ENCODE measurements at places on chromosomes 3 and 15. TPM values are rescaled to one million over a fixed set of nuclear protein-coding genes. Genes with fewer than 3 reads are reported as not detected.

GRCh38 chr3:184672977-184673870 is 38.6 kb downstream of the MAGEF1 start:
- H3K27ac ChIP-seq: no peak overlapping the region
- H3K4me1 ChIP-seq: no peaks in the 10 kb centered on the region
- no peak overlapping the region for H3K4me3 ChIP-seq

Gene MYRIP
- total RNA-seq: 6.6 TPM

Gene ISL2
- 0.44 TPM for total RNA-seq

Gene GOLGA8H
- total RNA-seq: 0.88 TPM

Gene ASB14
- not detected for total RNA-seq

Gene ZBTB20
- 142 TPM for total RNA-seq

Gene RPLP1
- 1,303 TPM for total RNA-seq

DNA sequence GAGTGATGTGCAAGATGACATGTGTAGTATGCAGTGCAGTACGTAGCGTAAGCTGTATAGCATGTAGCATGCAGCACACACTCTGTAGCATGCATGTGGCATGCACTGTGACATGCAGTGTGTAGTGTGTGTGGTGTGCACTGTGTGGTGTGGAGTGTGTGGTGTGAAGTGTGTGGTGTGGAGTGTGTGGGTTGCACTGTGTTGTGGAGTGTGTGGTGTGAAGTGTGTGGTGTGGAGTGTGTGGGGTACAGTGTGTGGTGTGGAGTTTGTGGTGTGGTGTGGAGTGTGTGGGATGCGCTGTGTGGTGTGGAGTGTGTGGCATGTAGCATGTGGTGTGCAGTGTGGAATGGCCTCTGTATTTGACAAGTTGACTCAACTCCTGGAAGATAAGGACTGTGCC is 39.2 kb downstream of the ROPN1B start:
- no peaks in the 10 kb centered on the region for H3K27me3 ChIP-seq
- no peak overlapping the region for H3K27ac ChIP-seq
- peak; percentile 3 for DNase-seq
- no peak overlapping the region for H3K4me3 ChIP-seq
- peaks cover 6% of the 10 kb centered on the region for H3K36me3 ChIP-seq

- no peaks in the 10 kb centered on the region for H3K36me3 ChIP-seq
- H3K4me1 ChIP-seq: no peaks in the 10 kb centered on the region
- no peak overlapping the region for H3K4me3 ChIP-seq
- no peaks in the 10 kb centered on the region for H3K27me3 ChIP-seq
- no peak for DNase-seq
Measured at GRCh38 chr3:33167716-33168336, 50.8 kb downstream of the SUSD5 start.

Gene LSAMP
- 3.5 TPM for total RNA-seq

GRCh38 chr3:141000027-141000663 is 51.0 kb upstream of the SPSB4 start:
- no peak overlapping the region for H3K4me3 ChIP-seq
- DNase-seq: peak; percentile 86
- no peak overlapping the region for H3K27ac ChIP-seq
- no peaks in the 10 kb centered on the region for H3K27me3 ChIP-seq
- no peaks in the 10 kb centered on the region for H3K36me3 ChIP-seq
- H3K4me1 ChIP-seq: no peaks in the 10 kb centered on the region

DNA sequence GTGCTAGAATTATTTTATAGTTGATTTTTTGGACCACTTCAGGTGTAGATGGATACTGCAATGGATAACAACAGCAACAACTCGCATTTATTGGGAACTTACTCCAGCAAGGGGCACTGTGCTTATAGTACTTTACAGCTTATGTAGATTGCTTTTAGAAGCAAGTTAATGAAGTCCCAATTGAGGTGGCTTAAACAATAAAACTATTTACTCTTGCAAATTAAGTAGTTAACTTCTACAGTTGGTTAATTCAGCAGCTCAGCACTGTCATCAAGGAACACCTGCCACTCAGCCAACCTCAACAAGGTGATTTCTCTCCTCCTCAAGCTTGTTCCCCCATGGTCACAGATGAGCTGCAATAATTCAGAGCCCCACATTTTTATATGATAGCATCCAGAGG is 124.1 kb downstream of the RASA2 start:
- H3K36me3 ChIP-seq: peaks cover 7% of the 10 kb centered on the region
- no peak overlapping the region for H3K4me3 ChIP-seq
- H3K27ac ChIP-seq: no peak overlapping the region
- no peaks in the 10 kb centered on the region for H3K4me1 ChIP-seq
- H3K27me3 ChIP-seq: no peaks in the 10 kb centered on the region

- H3K27me3 ChIP-seq: no peaks in the 10 kb centered on the region
- H3K4me3 ChIP-seq: no peak overlapping the region
- DNase-seq: peak; percentile 54
- no peaks in the 10 kb centered on the region for H3K36me3 ChIP-seq
- H3K4me1 ChIP-seq: no peaks in the 10 kb centered on the region
Measured at GRCh38 chr3:62559831-62560445, 186.6 kb upstream of the FEZF2 start.

- peak overlapping the region; percentile 64 for H3K4me3 ChIP-seq
- peaks cover 12% of the 10 kb centered on the region for H3K4me1 ChIP-seq
- H3K36me3 ChIP-seq: no peaks in the 10 kb centered on the region
- H3K27me3 ChIP-seq: peaks cover 7% of the 10 kb centered on the region
- no peak for DNase-seq
- peak overlapping the region; percentile 63 for H3K27ac ChIP-seq
Measured at GRCh38 chr15:74957476-74958035, 984 bp upstream of the RPP25 start.

DNA sequence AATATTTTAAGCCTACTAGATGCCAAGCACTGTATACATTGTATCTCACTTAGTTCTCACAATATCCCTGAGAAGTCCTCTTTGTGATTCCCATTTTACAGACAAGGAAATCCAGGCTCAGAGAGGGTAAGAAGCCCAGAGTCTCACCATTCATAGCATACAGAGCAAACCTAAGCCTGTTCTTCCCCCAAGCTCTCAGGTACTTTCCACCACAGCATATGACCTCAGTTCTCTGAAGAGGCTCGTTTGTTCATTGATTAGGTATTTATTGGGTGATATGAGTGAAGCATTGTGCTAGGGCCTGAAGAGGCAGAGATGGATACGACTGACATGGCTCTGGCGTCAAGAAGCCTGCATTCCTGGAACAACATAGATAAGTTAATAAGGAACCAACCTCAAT is 310.9 kb upstream of the UMPS start:
- H3K27me3 ChIP-seq: no peaks in the 10 kb centered on the region
- no peak for DNase-seq
- no peak overlapping the region for H3K4me3 ChIP-seq
- no peaks in the 10 kb centered on the region for H3K36me3 ChIP-seq
- H3K27ac ChIP-seq: no peak overlapping the region

- H3K4me3 ChIP-seq: no peak overlapping the region
- H3K4me1 ChIP-seq: peaks cover 3% of the 10 kb centered on the region
- H3K27ac ChIP-seq: no peak overlapping the region
- no peaks in the 10 kb centered on the region for H3K36me3 ChIP-seq
- no peak for DNase-seq
Measured at GRCh38 chr3:107837895-107838612, 252.8 kb downstream of the CD47 start.

Gene EMC7
- total RNA-seq: 73.1 TPM

Gene CPNE4
- total RNA-seq: 0.79 TPM

GRCh38 chr3:193231201-193231600 is 9.8 kb upstream of the PLAAT1 start:
- no peaks in the 10 kb centered on the region for H3K27me3 ChIP-seq
- no peaks in the 10 kb centered on the region for H3K4me1 ChIP-seq
- DNase-seq: no peak
- no peak overlapping the region for H3K4me3 ChIP-seq
- no peak overlapping the region for H3K27ac ChIP-seq
